ENCODE measurements at places on chromosomes 11 and 22.

DNA sequence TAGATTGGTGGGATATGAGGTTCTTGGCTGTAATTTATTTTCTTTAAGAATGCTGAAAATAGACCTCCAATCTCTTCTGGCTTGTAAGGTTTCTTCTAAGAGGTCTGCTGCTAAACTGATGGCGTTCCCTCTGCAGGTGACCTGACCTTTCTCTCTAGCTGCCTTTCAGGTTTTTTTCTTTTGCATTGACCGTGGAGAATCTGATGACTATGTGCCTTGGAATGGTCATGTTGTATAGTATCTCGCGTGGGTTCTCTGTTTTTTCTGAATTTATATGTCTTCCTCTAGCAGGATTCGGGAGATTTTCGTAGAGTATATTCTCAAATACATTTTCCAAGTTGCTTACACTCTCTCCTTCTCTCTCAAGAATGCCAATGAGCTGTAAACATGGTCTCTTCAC is 122.2 kb downstream of the DDX10 start:
- DNase-seq: no peak

GRCh38 chr11:62352355-62353336 is 15.4 kb downstream of the ASRGL1 start:
- no peak for DNase-seq

DNA sequence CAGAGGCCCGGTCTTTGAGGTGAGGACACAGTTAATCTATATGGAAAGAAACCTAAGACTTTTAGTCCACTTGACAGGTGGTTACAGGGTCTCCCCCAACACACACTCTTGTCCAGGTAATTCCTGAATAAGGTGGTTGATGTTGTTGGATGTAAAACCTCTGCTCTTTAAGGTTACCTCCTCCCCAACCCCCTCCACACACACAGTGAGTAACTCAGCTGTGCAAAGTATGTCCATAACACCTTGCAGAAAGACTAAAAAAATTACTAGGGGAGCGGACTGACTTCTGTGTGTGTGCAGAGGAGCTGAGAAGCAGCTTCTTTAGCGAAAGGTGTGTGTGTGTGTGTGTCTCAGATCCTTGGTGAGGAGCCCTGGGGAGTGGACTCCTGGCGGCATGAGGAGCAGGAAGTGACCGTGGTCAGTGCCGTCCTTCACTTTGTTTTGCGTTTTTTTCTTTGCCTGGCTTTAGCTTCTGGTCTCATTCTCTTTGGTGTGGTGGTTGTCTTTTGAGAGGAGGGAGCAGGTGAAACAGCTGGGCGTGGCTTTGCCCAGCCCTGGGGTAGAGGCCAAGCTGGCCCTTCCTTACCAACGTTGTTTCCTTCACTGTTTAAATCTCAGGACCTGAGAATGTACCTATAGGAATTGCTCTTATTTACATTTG is 1.7 kb downstream of the ZBED4 start:
- DNase-seq: no peak

DNA sequence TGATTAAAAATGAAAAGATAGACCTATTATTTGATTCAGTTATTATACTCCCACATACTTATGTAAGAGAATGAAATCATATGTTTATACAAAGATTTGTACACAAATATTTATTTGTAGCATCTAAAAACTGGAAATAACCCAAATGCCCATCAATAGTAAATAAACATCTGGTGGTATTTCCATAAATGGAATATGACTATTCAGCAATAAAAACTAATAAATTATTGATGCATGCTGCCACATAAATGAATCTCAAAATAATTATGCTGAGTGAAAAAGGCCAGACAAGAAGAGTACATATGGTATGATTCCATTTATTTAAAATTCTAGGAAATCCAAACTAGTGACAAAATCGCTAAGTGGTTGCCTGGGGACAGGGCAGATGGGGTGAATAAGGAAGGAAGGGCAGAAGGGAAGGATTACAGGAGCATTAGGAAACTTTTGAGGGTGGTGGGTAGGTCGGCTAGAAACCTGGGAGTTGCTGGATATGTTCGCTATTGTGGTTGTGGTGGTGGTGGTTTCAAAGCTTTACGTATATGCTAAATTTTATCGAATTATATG is 41.5 kb downstream of the JAM3 start:
- DNase-seq: no peak

DNA sequence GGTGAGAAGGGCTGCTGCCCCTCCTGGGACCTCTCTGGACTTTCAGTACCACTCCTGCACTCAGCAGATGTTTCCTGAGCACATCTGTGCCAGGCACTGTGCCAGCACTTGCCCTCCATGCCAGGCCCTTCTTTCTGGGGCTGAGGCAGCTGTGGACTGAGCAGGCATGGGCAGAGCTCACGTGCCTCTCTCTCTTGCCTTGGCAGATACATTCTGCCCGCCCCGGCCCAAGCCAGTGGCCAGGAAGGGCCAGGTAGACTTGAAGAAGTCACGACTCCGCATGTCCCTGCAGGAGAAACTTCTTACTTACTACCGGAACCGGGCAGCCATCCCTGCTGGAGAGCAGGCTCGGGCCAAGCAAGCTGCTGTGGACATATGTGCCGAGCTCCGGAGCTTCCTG is 8.3 kb upstream of the ATF4 start:
- DNase-seq: no peak

DNA sequence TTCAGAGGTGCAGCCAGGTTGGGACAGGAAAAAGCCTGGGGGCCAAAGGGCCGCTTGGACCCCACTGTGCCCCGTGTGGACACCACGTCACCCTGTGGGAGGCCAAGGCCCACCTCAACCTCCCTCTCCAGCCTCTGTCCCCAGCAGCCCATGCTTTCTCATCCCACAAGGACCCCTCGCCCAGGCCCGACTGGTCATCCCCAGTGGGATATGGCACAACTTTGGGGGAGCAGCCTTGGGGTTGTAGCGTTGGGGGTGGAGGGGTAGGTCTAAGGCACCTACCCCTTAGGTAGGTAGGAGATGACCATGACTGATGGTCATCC is 44.0 kb downstream of the IGF2 start:
- DNase-seq: no peak

- no peak for DNase-seq
Measured at GRCh38 chr11:57663975-57664374, 3.9 kb upstream of the ZDHHC5 start.

- no peak for DNase-seq
Measured at GRCh38 chr11:115141231-115142114, 362.7 kb downstream of the CADM1 start.

- DNase-seq: no peak
Measured at GRCh38 chr22:24128631-24129262, 52.5 kb upstream of the SUSD2 start.

DNA sequence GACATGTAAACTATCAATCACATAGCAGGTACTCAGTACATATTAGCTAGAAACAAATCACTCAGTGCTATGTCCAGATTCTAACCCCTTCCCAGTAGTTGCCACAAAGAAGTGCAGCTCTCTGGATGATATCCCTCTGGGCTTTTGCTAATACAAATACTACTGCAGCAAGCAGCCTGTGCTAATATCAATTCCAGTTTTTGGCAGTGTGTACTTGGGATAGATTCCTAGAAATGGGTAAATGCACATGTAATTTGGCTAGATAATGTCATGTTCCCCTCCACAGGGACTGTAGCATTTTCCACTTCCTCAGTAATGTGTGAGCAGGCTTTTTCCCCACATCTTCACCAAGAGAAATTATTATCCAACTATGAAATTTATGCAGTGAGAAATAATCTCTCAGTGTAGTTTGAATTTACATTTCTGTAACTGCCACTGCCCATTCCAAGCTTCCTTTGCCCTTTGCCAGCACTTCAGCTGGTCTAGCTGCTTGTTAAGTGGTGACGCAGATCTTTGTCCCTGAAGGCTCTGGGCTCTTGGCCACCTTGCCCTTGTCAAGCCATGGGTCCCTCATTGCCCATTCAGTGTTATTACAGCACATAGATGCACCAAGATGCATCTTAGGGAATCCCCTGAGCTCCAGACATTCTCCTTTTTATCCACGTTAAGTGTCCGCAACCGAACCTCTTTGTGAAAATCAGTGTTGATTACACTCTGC is 107.1 kb upstream of the CLPB start:
- DNase-seq: no peak

GRCh38 chr11:112886434-112887370 is 74.5 kb upstream of the NCAM1 start:
- no peak for DNase-seq

DNA sequence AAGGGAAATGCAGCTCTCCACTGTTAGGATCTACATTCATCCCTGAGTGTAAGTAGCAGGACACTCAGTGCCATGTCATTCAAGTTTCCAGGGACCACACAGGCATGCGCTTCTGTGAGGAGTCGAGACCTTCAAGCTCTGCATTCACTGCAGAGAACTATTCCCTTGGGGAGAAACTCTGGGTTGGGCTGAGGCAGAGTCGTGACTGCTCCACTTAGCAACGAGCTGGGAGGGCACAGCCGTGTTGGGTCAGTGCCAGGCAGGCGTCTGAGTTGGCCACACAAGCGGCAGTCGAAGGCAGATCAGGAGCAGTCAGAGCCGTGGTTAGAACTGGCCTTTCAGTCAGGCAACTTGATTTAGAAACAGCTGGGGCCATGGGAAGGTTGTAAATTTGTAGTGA is 14.7 kb downstream of the MPEG1 start:
- no peak for DNase-seq

GRCh38 chr22:48161298-48161697 is 1398.8 kb downstream of the TBC1D22A start:
- DNase-seq: no peak

GRCh38 chr11:118156531-118157185 is 4.0 kb upstream of the SCN4B start:
- peak; percentile 25 for DNase-seq

- no peak for DNase-seq
Measured at GRCh38 chr11:11992257-11993212, 15.9 kb downstream of the DKK3 start.
